ENCODE measurements at places on chromosomes 6 and 20. TPM values are rescaled to one million over a fixed set of nuclear protein-coding genes. Genes with fewer than 3 reads are reported as not detected.

Gene BMP2
- total RNA-seq: not detected

Gene MYH7B
- 0.24 TPM for total RNA-seq

Gene TRERF1
- total RNA-seq: 3.8 TPM

Gene RHAG
- total RNA-seq: not detected

Gene DDX39B
- 771 TPM for total RNA-seq

Data from G401 (cell line).